ENCODE measurements at places on chromosomes 7 and 10.

DNA sequence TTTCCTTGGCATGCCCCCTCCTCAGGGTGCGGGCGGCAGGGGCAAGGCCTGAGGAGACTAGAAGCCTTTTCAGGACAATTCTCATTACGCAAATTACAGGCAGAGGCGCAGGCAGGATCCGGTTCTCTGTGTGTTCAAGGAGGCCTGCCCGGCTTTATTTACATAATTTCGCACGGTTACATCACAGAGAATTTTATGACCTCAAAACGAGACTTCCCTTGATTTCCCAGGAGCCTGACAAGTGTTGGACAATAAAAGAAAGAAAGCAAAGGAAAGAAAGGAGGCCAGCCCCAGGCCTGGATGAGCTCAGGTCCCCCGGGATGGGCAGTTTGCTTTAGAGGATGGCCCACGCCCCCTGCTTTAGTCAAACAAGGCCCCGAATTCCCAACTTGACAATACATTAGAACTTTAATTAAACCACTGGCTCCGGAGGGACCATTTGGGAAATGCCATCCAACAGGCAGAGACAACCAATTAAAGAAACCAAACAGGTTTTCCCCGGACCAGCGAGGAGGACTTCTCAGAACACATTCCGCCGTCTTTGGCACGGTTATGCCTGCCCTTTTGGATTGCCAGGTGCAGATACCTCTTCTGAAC, 2.9 kb downstream of the MNX1 start:
- DNase-seq, result no peak

- no peak for DNase-seq
Observed at GRCh38 chr10:82821043-82821442, 946.0 kb downstream of the NRG3 start.

- DNase-seq, result no peak
Observed at GRCh38 chr7:140242057-140243031, 65.6 kb upstream of the KDM7A start.

DNA sequence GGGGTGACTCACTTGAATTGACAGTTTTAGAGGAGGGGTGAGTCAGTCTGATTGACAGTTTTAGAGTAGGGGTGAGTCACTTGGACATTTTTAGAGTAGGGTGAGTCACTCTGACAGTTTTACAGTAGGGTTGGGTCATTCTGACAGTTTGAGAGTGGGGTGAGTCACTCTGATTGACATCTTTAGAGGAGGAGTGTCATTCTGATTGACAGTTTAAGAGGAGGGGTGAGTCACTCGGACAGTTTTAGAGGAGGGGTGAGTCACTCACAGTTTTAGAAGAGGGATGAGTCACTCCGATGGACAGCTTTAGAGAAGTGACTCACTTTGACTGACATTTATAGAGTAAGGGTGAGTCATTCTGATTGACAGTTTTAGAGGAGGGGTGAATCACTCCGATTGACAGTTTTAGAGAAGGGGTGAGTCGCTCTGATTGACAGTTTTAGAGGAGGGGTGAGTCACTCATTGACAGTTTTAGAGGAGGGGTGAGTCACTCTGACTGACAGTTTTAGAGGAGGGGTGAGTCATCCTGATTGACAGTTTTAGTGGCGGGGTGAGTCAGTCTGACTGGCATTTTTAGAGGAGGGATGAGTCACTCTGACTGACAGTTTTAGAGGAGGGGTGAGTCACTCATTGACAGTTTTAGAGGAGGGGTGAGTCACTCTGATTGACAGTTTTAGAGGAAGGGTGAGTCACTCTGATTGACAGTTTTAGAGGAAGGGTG, 595.9 kb downstream of the DNAJB6 start:
- DNase-seq, result no peak

DNA sequence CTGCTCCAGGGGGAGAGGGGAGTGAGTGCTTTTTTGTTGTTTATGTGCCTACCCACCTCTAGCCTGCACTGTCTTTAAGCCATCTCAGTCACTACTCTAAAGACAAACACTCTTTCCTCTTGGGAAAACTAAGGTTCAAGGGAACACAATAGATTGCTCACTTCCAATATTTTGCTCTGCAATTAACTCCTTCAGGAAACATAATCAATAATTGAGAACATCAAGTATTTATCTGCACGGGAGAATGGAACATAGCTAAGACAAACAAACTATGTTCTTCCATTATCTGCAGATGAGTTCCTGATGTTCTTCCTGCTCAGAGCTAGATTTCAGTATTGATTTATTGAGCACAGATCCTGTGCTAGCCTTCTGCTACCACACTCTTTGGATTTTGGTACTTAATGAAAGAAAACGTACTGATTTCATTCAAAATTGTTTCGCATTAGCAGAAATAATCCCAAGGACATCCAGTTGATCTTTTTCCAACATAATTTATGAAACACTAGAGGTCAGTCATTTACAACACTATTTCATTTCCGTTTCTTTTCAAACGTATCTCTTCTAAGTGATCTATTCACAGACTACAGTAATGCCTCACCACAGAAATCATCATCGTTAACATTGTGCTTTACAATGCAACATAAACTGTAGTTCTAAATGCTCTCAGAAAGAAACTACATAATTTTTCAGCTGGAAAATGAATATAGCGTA, 8.3 kb downstream of the NEBL start:
- DNase-seq, result no peak

GRCh38 chr7:16615228-16615627, 30.3 kb downstream of the ANKMY2 start:
- no peak for DNase-seq

All from anterior cingulate cortex (tissue), 58 donors.